Gastrocnemius medialis (tissue), 4 donors: ENCODE measurements at places on chromosomes 6 and 20.

GRCh38 chr20:23120936-23121750 is 35.0 kb upstream of the CD93 start:
- DNase-seq = no peak

- DNase-seq = no peak
Observed at GRCh38 chr20:57169162-57169561, 97.3 kb downstream of the BMP7 start.

DNA sequence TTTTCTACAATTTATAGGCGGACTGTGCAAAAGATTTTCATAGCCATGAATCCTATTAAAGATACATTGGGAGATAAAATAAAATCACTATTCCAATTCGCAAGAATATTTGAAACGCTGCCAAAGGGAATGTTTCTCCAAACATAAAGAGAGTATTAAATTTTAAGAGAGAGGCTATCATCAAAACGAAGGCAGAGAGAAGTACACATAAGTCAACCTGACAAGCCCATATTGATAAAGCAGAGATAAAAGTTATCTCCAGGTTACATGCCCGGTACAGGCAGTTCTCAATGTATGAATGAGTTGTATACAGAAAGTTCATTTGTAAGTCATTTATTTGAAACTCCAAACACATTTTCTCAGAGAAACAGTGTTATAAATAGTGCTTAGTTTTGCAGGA is 193.1 kb downstream of the ATXN1 start:
- no peak for DNase-seq

DNA sequence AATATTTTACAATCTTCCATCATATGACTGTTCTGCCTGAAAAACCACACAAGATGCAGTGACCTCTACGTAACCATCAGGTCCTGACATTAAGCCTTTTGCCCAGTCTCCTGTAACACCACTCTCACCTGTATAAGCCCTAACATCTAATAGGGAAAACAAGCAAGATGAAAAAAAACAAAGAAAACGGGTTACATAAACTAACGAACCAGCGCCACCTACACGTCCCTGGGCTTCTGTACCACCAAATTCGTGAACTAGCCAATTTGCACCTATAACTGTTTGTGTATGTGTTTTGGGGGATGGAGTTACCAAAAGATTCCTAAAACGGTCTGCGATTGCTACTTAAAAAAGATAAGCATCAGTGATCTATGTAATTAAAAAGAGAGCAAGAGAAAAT is 70.2 kb downstream of the BLOC1S5 start:
- DNase-seq = no peak

DNA sequence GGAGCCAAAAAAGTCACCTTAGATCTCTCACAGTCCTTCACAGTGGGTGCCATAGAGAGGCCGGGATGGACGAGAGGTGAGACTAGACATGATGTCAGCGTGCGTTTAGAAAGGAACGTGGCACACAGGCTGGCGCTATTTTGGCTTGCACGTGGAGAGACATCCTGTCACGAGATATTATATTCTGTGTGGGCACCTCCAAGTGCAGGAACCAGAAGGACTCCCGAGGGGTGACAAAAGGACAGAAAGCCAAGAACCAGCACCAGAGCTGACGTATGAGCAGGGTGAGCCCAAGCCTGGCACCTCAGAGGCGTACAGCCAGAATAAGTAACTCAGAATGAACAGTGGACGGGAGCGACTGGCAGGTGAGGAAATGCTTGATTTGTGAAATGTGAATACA is 49.9 kb upstream of the QKI start:
- DNase-seq = no peak

- DNase-seq = no peak
Observed at GRCh38 chr6:100257793-100258395, 206.8 kb downstream of the SIM1 start.

GRCh38 chr6:7976485-7977056 is 66.0 kb upstream of the TXNDC5 start:
- no peak for DNase-seq

DNA sequence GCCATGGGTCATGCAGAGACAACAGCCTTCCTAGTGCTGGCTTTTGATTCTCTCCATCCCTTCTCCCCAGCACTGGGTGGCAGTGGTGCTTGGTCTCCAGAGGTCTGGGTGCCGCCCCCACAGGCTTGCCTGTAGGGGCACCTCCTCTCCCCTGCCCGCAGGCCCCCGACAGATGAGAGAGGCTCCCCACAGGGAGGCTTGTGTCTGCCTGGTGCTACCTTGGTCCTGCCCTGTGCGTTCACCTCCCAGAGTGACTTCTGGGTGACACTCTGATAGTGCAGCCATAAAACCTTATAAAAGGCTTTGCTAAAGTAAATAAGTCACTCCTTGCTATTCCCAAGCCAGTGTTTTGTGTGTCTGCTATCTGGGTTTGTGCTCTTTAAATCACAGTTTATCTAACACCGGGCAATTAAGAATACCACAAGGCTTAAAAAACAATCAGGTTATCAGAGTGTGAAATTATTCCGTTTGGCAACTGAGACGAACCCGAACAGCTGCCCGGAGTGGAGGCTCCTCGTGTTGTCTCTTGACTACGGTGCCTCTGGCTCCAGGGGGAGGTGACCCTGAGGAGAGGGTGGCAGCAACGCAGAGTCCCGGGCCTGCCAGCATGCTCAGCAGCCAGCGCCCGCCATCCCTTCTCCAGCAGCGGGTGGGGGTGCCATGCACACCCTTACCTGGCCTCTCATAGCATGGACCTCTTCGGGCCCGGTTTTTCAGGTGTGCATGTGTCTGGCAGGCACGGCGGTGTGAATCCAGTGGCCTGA is 5.4 kb upstream of the C20orf204 start:
- DNase-seq = no peak

DNA sequence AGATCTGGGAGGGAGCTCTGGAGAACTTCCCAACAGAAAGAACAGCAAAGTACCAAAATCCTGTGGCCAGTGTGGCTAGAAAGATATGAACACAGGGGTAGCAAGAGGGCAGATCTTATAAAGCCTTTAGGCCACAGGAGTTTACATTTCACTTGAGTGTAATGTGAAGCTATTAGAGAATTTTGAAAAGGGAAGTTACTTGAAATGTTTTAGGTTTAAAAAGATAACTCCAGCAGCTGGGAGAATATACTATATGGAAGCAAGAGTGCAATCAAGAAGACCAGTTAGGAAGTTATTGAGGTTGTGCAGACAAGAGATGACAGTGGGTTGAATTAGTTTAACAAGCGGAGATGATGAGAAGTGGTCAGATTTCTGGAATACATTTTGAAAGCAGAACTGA is 7.9 kb downstream of the SUPT3H start:
- no peak for DNase-seq

GRCh38 chr6:134822920-134823709 is 126.8 kb downstream of the ALDH8A1 start:
- peak; percentile 18 for DNase-seq

- no peak for DNase-seq
Observed at GRCh38 chr6:12962529-12962928, 246.0 kb downstream of the PHACTR1 start.

DNA sequence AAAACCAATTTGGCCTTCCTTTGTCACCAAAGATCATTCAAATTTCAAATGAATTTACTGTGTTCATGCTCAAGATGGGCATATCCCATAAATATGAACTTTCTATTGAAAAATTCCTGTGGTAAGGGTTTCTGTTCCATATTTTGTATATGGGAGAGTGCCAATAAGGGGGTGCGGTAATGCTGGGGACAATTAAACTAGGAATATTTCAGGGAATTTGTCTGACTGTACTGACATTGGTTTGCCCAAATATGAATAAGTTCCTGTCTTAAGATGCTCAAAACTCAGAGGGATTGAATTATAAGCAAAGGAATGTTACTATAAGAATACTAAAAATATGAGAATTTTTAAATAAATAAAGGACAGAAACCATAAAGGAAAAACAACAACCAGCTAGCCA is 553.0 kb upstream of the MARCKS start:
- DNase-seq = no peak

GRCh38 chr6:45644720-45645119 is 267.0 kb upstream of the SUPT3H start:
- DNase-seq = no peak

DNA sequence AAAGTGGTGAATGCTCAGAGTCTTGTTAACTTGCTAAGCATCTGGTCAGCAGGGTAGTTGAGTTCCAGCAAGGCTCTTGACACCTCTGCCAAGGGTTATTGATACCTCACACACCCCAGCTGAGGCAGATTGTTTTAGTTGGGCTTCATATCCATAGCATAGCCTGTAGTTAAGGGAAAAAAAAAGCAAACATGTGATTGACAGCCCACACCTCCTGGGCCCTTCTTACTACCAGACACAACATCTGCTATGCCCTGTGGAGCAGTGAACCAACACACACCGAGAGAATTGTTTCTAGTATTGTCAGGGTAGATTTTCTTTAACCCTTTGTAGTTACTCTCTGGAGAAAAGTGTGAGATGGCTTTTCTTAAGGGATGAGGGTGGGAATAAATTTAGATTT is 697.0 kb upstream of the POU3F2 start:
- DNase-seq = no peak

GRCh38 chr6:26284537-26285142 is 80.4 kb upstream of the BTN3A2 start:
- no peak for DNase-seq

GRCh38 chr6:160174681-160175080 is 53.1 kb downstream of the SLC22A1 start:
- no peak for DNase-seq

DNA sequence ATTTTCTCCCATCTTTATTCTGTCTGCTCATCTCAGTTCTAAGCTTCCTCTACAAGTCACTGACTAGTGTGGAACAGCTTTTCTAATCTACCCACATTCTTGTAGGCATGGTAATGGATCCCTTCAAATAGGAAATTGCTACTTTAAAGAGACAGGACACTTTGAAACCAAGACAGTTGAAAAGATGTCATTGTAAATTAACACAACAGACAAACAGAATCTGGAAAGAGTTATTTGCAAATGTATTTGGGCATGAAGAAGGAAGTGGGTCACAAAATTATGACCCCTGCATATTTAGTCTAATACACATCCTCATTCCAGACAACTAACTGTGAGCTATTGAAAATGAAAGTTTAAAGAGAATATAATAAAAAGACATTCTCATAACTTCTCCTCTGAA is 298.2 kb upstream of the MARCKS start:
- DNase-seq = no peak

- DNase-seq = peak; percentile 73
Observed at GRCh38 chr6:34390531-34391472, 1.7 kb downstream of the NUDT3 start.

- no peak for DNase-seq
Observed at GRCh38 chr20:30598460-30599230, 658.8 kb upstream of the DEFB115 start.

GRCh38 chr20:40512994-40513393 is 176.0 kb downstream of the MAFB start:
- no peak for DNase-seq

DNA sequence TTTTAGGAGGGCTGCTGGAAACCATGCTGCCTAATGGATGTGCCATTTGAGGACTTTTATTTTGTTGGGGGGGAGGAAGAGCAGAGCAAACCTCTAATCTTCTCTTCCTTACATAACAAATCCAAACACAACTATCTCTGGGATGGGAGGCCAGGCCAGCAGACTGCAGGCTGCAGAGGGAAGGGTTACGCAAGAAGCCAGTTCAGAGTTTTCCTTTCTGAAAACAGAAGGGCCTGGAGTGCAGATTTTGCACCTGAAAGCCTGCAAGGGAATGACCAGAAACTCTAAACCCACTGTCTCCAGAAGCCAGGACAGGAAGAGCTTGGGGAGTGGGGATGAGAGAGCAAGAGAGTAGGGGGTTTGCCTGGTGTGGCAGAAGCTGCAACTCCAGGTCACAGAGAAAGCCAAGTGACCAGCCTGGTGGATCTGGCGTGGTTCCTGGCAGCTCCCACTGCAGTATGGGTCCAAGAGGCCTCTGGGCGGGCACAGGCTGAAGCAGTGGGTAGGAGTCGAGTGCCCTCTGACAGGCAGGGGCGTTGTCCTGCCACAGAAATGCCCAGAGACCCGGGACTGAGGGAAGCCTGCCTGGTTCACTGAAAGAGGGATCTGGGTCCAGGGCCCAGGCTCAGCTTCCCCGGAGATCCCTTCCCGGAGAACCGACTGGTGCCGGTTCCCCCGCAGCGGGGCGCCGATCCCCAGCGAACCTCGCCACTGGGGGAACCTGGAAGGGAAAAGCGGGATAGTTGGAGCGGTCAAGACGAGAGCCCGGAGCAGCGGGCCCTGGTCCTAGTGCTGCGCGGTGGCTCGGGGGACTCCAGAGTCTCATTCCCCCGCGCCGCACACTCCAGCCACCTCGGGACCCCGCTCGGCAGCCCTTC is 6.7 kb downstream of the MAFB start:
- DNase-seq = no peak

GRCh38 chr6:125296471-125296870 is 5.3 kb downstream of the HDDC2 start:
- no peak for DNase-seq
